Activated CD4-positive, alpha-beta memory T cell treated with anti-CD3 and anti-CD28 coated beads, Interleukin-2, amount 10 ng/mL, durations not matched to agents 7 days and 5 days (primary cell): ENCODE measurements at places on chromosomes 12 and 14. TPM values are rescaled to one million over a fixed set of nuclear protein-coding genes. Genes with fewer than 3 reads are reported as not detected.

Gene KRT86
- total RNA-seq, result 0.30 TPM

Gene COX8C
- not detected for total RNA-seq

Gene TGM1
- 4.4 TPM for total RNA-seq

Gene HECTD4
- total RNA-seq, result 37.5 TPM

Gene DDX11
- total RNA-seq, result 121 TPM

Gene FAM177A1
- total RNA-seq, result 51.5 TPM

Gene IQSEC3
- total RNA-seq, result 0.10 TPM

Gene SLC25A47
- not detected for total RNA-seq

Gene RAN
- total RNA-seq, result 932 TPM

Gene GARIN6
- total RNA-seq, result not detected

Gene CTDSP2
- total RNA-seq, result 141 TPM

Gene RBMS2
- 4.3 TPM for total RNA-seq

Gene REP15
- total RNA-seq, result not detected

Gene FOXA1
- total RNA-seq, result not detected
